Dermis blood vessel endothelial cell (primary cell): ENCODE measurements at places on chromosomes 4 and X.

GRCh38 chr4:94961420-94961819, 203.7 kb downstream of the BMPR1B start:
- no peak for DNase-seq

DNA sequence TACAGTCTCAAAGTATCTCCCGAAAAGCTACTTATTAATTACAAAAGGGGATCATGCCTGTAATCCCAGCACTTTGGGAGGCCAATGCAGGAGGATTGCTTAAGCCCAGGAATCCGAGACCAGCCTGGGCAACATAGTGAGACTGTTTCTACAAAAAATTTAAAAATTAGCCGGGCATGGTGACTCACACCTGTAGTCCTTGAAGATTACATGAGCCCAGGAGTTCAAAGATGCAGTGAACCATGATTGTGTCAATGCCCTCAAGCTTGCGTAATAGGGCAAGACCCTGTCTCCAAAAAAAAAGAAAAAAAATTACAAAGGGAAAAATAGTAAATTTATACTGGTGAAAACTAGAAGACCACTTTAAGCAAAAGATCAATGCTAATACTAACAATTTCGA, 3.3 kb upstream of the PORCN start:
- no peak for DNase-seq

DNA sequence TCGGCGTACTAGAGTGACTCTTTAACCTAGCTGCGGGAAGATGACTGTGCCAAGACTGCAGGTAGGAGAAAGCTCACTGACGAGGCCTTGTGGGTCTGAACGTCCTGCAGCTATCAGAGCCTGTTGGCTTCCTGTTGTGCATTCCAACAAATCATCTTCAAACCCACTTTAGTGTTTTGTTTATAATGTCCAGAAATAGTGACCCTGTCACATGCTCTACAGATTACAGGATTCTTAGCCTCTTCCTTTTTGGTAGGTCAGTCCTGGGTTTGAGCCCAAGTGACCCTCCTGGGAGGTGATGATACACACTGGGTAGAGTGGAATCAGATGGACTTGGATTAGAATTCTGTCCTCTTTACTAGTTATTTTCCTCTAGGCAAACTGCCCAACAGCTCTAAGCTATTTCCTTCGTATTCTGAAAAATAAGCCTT, 33.2 kb downstream of the HTT start:
- DNase-seq = peak; percentile 49

- DNase-seq = no peak
Observed at GRCh38 chrX:74521961-74522751, 92.3 kb downstream of the RLIM start.

GRCh38 chr4:119139311-119139710, 3.7 kb downstream of the MYOZ2 start:
- DNase-seq = no peak

DNA sequence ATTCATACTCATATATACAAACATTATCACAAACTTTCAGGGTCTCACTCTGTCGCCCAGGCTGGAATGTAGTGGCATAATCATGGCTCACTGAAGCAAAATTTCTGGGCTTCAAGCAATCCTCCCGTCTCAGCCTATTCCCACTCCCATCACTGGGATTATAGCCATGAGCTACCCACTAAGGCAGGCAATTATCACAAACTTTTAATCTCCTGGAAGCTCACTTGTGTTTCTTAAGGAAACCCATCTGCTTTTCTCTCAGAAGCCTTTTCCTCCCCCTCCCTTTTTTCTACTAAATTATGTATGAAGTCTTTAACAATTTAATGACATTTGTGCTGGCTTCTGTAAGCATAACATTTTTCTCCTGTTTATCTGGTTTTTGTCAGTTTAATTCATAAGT, 170.5 kb downstream of the AREG start:
- no peak for DNase-seq

- no peak for DNase-seq
Observed at GRCh38 chr4:151567056-151567455, 158.1 kb downstream of the FHIP1A start.

DNA sequence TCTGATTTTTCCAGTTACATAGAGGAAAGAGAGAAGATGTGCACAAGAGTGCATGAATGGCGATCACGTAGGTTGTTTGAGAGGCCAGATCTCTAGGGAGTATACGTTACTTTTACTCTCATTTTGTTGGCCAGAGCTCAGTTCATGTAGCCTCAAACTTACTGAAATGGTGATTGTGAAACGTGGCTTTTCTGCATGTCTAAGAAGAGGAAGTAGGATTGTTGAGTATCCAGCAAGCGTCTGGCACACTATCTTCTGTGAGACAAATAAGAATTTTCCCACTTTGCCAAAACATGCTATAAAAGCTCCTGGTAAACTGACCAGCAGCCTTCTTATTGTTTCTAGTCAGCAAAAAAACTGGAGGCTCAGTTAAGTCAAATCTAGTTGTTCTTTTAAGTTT, 264.5 kb upstream of the EMCN start:
- DNase-seq = no peak

DNA sequence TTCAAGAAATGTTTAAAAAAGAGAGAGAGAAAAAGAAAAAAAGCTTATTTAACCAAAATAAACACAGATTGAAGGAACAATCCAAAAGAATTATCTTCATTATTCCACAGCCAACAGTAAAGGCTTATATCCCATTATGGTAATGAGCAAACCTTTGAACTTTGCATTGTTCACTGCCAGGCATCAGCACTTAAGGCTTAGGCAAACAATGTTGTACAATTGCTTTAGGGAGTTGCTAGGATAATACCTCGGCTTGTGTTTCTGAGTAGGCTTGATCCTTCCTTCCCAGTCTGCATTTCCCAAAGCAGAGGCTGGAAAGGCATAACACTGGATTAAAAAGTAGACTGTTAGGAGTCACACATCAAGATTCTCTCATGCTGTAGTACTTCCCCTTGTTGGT, 352.7 kb upstream of the IGFBP7 start:
- DNase-seq = no peak

GRCh38 chrX:39640866-39641265, 456.9 kb downstream of the BCOR start:
- DNase-seq = no peak

DNA sequence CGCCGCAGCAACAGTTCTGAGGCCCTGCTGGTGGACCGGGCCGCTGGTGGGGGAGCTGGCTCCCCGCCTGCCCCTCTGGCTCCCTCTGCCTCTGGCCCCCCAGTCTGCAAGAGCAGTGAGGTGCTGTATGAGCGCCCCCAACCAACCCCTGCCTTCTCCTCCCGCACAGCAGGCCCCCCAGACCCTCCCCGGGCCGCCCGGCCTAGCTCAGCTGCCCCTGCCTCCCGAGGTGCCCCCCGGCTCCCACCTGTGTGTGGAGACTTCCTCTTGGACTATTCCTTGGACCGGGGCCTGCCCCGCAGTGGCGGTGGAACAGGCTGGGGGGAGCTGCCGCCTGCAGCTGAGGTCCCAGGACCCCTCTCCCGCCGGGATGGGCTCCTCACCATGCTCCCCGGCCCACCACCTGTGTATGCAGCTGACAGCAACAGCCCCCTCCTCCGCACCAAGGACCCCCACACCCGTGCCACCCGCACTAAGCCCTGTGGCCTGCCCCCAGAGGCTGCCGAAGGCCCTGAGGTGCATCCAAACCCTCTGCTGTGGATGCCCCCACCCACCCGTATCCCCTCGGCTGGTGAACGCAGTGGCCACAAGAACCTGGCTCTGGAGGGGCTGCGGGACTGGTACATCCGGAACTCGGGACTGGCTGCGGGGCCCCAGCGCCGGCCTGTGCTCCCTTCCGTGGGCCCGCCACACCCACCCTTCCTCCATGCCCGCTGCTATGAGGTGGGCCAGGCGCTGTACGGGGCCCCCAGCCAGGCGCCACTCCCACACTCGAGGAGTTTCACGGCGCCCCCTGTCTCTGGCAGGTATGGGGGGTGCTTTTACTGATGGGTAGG, 6.3 kb downstream of the PRAF2 start:
- no peak for DNase-seq

DNA sequence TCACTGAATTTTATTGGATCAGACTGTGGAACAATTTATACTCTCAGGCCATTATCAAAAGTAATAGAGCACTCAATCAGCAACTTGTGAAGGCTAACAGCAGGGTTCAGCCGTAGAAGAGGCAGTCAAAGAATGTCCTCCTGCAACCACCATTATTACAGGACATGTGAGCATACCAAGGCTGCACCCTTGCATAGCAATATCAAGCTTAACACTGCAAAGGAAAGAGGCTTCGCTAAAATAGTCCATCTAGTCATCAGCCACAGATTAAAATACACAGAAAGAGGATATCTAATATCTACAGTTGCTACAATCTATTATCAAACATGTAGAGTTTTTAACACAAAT, 42.9 kb upstream of the TMPRSS11B start:
- DNase-seq = no peak

DNA sequence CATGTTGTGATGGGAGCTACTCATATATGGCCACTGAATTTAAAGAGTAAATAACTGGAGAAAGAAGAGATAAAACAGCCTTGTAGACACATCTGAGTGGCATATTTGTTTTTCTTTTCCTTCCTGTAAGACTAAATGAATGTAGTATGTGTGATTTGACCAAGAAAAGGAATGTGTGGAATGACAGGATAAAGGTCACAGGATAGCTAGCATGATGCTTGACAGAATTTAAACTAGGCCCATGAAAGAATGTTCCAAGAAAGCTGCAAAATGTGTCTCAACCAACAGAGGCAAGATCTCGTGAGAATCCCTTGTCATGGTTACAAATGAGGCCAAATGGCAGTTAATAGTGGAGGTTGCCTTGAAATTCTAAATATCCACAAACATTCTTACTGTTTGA, 137.0 kb downstream of the KCNIP4 start:
- peak; percentile 24 for DNase-seq

GRCh38 chr4:151671541-151672059, 89.2 kb downstream of the GATB start:
- no peak for DNase-seq

- DNase-seq = no peak
Observed at GRCh38 chr4:38577462-38577861, 86.5 kb upstream of the KLF3 start.

DNA sequence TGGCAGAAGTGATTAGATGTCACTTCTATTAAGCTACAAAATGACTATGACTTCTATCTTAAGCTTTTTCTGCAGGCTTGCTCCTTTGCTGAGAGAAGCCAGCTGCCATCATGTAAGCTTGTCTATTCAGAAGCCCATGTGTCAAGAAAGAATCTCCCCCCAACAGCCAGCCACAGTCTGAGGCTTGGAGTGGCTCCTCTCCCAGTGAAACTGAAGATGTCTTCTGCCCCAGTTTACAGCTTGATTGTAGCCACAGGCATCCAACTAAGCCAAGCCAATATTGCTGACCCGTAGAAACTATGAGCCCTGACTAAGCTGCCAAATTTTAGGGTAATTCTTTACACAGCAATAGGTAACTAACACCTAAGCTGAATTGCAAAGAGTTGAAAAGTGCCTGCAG, 26.7 kb upstream of the SLC10A7 start:
- DNase-seq = no peak

DNA sequence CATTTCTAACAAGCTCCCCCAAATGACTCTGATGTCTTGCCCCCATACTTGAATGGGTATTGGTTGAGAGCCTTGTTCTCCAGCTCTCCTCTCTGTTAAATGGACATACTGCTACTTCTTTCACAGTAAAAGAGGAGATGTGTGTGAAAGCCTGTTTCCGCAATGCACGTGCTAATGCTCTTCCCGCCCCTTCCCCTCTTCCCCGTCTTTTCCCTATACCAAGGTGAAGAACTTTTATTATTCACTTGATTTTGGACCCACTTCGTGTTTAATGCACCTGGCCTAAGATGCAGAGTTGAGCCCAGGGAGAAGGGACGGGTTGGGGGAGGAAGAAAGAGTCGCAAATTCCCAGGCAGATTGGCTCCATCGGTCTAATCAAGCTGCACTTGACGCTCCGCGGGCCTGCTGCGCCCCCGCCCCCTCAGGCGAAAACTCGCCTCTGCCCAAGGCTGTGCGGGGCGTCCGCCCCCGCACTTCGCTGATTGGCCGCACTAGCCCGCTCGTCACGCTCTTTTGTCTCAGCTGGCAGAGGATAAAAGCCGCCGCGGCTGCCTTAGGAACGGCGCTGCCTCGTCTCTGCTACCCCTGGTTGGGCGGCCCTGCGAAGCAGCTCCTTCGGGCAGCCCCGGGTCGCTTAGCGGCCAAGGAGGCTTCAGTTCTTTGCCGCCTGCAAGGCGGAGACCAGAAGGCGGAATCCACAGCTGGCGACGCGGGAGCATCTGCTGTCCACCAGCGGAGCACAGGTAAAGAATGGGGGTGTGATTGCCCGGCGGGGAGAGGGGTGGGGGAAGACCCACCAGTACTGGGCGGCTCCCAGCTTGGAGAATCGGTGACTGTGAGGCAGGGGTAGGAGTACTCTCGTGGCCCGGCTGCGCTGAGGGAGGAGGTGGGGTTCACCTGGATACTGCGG, at the start of gene ZCCHC12:
Gene ZCCHC12 (plus strand): TSS at position 562 of the 910 bp plus-strand sequence. CDS start 1,421 bp downstream, outside the sequence.
- DNase-seq = peak; percentile 56

DNA sequence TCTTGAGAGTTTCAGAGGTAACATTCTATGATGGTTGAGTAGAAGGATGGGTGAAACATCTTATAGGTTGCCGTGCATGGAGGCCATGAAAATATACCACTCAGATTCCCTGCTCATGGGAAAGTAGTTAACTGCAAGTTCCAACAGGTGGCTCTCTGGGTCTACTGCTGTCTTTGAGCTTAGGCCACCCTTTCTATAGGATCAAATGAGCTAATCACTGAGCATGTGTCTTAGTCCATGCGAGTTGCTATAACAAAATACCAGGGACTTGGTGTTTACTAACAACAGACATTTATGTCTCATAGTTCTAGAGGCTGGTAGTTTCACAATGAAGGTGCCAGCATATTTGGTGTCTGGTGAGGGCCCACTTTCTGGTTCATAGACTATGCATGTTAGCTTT, 144.8 kb upstream of the UNC5C start:
- DNase-seq = peak; percentile 51

- no peak for DNase-seq
Observed at GRCh38 chr4:384311-385010, 46.8 kb downstream of the ZNF141 start.

- peak; percentile 52 for DNase-seq
Observed at GRCh38 chr4:183175631-183176232, 76.7 kb downstream of the WWC2 start.

DNA sequence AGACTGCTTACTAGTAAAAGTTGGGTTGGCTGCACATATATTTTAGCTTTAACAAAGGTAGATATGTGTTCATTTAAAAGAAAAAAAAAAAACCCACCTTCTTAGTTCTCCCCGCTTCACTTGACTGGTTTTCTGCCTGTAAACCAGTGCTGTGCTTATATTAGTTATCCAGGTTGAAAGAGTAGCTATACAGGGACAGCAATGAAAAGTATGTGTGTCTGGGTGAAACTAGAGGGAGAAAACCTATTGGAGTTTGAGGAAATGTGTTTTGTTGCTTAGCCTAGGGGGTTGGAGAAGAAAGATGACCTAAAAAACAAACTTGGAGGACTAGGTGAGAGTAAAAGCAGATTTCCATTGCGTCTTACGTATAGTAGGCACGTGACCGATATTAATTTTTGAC, 4.5 kb downstream of the JADE1 start:
- no peak for DNase-seq

GRCh38 chr4:8217246-8217511, 18.1 kb downstream of the SH3TC1 start:
- DNase-seq = no peak

- DNase-seq = no peak
Observed at GRCh38 chr4:89162496-89162895, 51.2 kb downstream of the TIGD2 start.
